ENCODE measurements at places on chromosomes 5 and 9.

DNA sequence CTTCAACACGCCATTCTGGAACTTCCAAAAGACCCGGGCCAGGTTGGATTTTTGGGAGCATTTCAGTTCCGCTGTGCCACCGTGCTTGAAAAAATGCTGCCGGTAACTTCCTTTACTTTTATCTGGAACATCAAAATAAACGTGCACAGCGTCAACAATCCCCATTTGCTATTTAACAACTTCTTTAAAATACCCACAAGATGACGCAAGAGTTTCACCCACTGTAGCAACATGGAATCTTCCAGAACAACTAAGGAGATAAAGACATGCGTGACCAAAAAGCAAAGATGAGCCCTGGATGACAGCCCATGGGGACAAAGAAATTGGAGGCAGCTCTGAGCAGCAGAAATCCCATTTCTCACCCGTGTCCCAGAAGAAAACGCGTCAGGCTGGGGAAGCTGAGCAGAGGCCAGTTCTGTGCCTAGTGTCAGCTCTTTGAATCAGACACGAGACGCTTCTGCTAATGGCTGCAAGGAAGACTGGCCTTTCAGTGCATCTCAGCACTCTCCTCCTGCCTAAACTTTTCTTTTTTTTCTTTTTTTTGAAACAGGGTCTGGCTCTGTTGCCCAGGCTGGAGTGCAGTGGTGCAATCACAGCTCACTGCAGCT lies 61.3 kb downstream of the SECISBP2 start:
- no peak for DNase-seq

DNA sequence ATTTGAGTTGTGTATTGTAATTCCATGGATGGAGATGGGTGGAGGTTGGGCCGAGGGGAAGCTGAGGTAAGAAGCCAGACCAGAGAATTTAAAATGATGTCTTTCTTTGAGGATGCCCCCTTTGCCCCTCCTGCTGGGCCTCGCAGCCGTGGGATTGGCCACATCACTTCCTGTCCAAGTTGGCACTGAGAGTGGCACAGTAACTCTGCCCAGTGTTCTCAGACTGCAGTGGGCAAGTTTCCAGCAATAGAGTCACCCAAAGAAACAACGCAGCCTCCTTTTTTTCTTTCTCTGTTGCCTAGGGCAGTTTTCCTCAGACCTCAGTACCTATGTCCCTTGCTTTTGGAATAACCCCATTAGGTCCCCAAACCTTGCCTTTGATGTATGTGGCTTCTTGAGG lies 306.6 kb upstream of the DMRT1 start:
- no peak for DNase-seq

GRCh38 chr5:2008851-2009629 lies 126.3 kb upstream of the IRX4 start:
- DNase-seq, result no peak

- no peak for DNase-seq
Measured at GRCh38 chr9:36968574-36969215, 65.4 kb downstream of the PAX5 start.

DNA sequence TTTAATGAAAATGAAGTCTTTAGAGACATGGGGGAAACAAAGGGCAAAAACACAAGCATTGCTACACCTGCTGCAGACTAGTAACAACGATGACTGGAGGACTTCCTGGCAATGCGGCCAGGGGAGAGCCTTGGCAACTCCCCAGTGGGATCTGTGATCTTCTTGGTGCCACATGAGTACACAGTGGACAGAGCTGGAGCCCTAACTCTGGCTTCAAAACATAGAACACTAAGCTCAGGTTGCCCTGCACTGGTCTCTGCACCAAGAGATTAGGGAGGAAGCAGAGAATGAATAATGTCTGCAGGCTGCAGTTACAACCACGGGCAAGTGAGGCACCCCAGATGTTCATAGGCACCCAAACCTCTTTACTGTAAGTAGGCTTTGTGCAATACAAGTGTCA lies 91.1 kb downstream of the MRPS27 start:
- DNase-seq, result no peak

- peak; percentile 21 for DNase-seq
Measured at GRCh38 chr5:61332851-61333320, 828 bp downstream of the ZSWIM6 start.

DNA sequence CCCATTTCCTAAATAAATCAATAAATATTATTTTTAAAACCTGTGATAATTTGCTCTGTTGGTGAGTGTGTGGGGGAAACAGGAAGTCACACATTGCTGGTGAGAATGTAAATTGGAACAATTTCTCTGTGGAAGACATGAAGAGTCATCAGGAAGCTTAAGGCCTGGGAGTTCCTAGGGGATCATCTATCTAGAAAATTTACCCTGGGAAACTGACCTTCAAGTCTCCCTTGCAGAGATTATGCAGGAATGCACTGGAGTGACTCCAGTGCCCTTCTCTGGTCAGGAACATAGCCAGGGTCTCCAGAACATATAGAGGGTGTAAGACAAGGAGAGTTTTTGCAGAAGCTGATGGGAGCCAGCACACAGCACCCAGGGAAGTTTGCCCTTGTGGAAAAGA lies 13.0 kb upstream of the GCNT1 start:
- DNase-seq, result no peak

DNA sequence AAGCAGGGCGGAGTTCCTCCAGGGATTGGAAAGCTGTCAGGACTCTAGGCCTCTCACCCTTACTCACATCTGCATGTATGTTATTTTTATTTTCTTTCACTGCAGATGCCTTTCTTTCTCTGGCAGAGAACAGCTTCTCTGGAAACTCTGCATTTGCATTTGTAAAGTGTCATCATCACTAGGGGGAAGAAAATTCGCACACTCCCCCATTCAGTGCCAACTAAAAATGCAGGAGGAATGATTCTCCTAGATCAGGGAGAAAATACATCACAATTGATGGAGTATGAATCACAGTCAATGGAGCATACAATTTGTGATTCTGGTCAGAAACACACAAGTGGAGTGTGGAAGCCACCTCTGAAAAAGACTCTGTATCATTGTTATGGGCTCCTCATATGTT lies 351.4 kb upstream of the FTMT start:
- DNase-seq, result no peak

GRCh38 chr5:126917918-126918614 lies 112.3 kb downstream of the MARCHF3 start:
- no peak for DNase-seq

GRCh38 chr9:127905004-127905728 lies 5.8 kb upstream of the ST6GALNAC6 start:
- peak; percentile 73 for DNase-seq

GRCh38 chr9:123607479-123607878 lies 251.5 kb downstream of the CRB2 start:
- DNase-seq, result no peak

GRCh38 chr5:32812399-32812798 lies 101.3 kb downstream of the NPR3 start:
- no peak for DNase-seq

DNA sequence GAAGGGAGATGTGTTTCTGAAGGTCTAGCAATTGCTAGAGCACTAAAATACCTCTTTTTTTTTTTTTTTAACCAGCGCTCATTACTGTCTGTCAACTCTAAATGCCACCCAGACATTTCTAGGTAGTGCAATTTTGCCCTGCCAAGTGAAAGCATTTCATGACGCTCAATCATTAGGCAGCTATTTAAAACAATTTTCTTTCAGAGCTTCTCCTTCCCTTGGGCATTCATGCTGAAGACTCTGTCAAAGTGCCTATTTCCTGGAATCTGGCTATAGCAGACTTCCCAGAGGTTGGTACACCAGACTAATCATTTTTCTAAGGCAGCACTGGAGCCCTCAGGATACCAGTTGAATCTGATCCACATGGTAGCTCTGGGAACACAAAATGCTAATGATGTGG lies 97.0 kb upstream of the ANKRD55 start:
- DNase-seq, result no peak

GRCh38 chr5:79829260-79829659 lies 139.6 kb downstream of the CMYA5 start:
- no peak for DNase-seq

- no peak for DNase-seq
Measured at GRCh38 chr5:155595791-155596190, 582.2 kb downstream of the KIF4B start.

GRCh38 chr9:112786829-112787520 lies 36.4 kb downstream of the SNX30 start:
- DNase-seq, result no peak

DNA sequence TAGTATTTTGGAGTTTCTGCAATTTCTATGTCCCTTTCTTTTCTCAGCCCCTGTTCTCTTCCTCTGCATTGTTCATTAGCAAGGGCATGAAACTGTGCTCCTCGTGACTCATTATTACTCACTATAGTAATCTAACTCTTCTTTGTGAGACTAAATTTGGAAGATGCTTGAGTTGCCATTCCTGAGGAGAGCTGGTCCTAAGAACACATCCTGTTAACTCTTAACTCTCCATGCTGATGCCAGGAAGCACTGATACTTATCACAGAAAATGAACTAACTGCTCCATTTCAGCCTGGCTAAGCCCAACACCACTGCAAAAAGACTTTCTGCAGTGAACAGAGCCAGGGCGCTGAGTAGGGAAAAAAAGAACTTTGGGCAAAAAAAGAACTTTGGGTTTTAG lies 10.6 kb upstream of the CSNK1A1 start:
- no peak for DNase-seq

GRCh38 chr9:129900263-129901027 lies 65.2 kb downstream of the USP20 start:
- no peak for DNase-seq

GRCh38 chr5:1809416-1810035 lies 8.3 kb downstream of the NDUFS6 start:
- no peak for DNase-seq

DNA sequence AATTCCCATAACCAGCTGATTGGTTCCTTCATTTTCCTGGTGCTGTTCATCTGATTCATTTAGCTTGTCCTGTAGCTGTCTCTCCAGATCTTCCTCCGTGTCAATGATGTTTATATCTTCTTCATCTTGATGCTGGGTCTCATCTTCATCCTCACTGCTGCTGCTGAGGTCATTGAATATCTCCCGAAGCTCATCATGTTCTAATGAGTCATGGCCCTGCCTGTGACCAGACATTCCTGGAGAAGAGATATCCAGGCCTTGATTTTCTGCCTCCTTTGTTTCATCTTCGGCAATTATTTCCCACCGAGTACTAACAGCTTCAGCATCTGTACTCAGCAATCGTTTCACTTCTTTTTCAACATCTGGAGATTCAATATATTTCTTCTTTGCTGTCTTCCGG lies 1.4 kb downstream of the TAF7 start:
- DNase-seq, result no peak

GRCh38 chr9:90141723-90142122 lies 500.9 kb downstream of the DIRAS2 start:
- DNase-seq, result no peak

DNA sequence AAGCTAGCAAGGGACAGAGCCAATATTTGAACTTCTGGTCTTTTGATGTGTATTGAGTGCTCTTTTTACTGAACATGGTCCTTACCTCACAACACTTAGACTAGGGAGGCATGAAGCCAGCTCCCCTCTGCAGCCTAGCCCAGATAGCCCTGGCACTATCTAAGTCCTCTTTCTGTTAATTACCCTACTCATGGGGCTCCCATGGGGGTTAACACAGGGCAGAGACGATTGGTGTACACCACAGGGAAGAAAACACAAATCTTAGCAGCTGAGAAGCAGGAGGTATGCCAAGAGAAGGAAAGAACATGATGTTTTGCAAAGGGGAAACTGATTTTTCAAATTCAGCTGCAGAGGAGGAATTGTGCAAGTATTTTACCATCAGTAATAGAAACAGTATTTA lies 383.8 kb downstream of the TMEM232 start:
- no peak for DNase-seq

DNA sequence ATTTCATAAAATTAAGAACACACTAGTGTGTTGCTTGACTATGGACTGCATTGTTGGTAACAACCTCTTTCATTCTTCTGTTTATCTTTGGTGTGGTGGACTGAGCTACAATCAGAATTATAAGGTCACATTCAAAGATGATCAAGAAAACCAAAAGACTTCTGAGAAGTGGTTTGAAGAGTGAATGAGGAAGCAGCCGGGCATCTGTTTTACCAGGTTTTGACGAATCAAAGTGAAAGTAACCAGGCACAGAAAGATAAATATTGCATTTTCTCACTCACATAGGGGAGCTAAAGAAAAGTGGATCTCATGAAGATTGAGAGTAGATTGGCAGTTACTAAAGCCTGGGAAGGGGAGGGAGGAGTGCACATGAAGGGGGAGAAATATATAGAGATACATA lies 589.1 kb downstream of the ZNF608 start:
- DNase-seq, result no peak

- DNase-seq, result no peak
Measured at GRCh38 chr5:118552146-118552545, 436.2 kb downstream of the DTWD2 start.

DNA sequence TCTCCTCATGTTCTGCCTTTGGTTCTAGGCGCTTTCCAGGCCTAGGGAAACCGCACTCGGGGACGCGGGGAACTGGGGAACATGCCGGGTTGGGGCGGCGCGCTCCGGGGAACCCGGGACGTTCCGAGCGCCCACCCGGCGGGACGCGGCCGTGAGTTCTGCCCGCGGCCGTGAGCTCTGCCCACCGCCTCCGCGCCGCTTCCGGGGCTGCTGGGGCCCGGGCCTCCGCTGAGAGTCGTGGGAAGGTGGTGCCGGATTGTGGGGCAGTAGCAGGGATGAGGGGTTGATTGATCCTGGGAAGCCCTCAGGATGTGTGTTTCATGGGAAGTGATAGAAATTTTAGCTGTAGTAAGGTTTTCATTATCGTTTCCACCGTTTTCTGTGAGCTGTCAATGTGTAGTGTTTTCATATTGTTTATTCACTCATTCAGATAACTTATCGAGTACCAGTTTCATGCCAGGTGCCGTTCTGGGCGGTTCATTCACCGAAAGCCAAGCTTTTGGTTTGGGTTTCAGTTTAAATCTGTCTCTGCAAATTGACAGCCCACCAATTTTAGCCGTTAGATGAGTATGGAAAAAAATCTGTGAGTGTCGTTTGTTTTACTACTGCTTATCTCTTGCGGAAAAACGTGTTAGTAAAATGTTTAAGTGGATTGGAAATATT lies 657 bp downstream of the MTRR start:
- DNase-seq, result no peak

DNA sequence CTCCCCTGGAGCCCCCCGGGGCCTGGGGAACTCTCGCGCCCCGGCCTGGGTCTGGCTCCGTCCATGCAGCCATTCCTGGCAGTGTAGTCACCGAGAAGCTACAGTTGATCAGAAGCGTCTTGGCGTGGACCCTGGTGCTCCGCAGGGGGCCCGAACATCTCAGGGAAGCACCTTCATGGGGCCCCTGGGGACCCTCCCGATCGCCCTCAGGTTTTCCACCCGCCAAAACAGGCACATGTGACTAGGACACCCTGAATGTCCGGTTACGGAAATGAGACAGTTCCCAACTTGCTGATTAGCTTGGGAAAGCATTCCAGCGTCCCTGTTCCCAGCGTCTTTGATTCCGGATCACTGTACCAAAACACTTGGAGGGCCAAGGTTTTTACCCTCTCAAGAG lies 472 bp downstream of the FBXO4 start:
- DNase-seq, result no peak

- no peak for DNase-seq
Measured at GRCh38 chr5:139964994-139965565, 78.0 kb downstream of the NRG2 start.

- DNase-seq, result no peak
Measured at GRCh38 chr5:98433022-98433421, 340.4 kb upstream of the RGMB start.

- no peak for DNase-seq
Measured at GRCh38 chr5:163106098-163106497, 331.3 kb upstream of the CCNG1 start.
